ENCODE measurements at places on chromosomes 1 and 21.
A peak's percentile ranks its signal among the peaks of the same experiment; 100 is the strongest.

DNA sequence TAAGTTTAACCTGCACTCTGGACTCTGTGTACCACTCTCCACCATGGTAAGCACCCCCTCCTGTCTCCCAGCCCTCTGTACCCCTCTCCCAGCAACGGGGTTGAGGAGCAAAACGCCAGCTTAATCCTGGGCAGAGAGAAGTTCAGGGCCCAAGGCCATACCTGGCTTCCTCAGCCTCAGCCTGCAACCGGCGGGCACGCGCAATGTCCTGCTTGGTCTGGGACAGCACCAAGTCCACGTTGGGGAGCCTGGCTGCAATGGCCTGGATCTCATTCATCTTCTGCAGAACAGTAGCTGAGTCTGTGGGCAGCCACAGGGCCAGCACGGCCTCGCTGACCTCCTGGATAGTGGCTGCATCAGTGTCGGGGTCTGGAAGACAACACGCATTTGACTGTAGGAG, 33.9 kb downstream of the LAMB3 start:
- DNase-seq, result no peak

- DNase-seq, result no peak
Measured at GRCh38 chr21:25457411-25457810, 149.9 kb downstream of the MRPL39 start.

- DNase-seq, result no peak
Measured at GRCh38 chr1:109475261-109475660, 8.4 kb upstream of the ATXN7L2 start.

- no peak for DNase-seq
Measured at GRCh38 chr1:208747979-208748378, 503.8 kb upstream of the PLXNA2 start.

GRCh38 chr1:87497380-87498203, 168.9 kb downstream of the LMO4 start:
- no peak for DNase-seq

DNA sequence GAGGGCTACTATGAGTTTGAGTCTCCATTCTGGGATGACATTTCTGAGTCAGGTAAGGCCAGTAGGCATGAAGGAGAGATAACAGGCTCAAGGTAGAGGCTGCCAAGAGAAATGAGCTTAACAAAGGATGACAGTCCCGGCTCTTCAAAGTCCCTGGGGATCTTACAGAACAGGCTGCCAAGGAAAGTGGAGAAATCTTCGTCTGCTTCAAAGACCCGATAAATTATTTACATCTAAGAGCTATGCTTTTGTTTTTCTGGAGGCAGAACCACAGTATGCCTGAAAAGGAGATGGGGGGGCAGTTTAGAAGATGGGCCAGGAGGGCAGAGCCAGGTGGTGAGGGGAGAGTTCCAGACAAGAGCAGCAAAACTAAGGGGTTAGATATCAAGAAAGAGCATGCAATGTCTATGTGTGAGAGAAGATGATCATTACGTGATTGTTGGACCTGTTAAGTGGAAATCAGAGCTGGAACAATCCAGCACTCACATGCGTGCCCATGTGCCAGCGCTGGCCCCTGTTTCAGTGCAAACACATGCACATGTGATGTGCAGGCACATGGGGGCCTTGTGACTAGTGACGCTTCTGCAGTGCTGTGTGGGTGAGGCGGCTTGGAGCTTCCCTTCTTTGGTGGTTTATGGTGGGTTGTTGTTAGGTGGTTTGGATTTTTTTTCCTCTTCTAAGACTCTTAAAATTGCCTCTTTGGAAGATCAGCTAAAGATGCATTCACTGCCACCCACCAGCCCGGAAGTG, 25.7 kb downstream of the CAMK1G start:
- no peak for DNase-seq

- DNase-seq, result no peak
Measured at GRCh38 chr1:7786795-7787194, 2.7 kb downstream of the PER3 start.

GRCh38 chr1:234722904-234723720, 113.1 kb upstream of the IRF2BP2 start:
- DNase-seq, result no peak

DNA sequence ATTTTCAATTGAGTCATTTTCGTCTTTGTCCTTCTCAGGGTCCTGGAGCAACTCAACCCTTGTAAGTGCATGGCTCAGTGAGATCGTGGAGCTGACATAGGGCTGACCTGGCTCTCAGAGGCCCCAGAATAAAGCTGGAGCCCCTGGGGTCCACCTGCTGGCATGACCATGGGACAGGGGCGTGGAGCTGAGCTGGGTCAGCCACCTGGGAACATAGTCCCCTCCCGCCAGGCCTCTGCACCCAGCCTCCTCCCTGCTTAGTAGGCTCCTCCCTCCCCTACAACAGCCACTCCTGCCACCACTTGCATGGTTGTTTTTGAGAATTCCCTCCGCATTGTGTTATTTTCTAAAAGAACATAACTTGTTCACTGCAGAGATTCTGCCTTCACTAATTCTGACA, 3.1 kb upstream of the RIPK4 start:
- DNase-seq, result no peak

DNA sequence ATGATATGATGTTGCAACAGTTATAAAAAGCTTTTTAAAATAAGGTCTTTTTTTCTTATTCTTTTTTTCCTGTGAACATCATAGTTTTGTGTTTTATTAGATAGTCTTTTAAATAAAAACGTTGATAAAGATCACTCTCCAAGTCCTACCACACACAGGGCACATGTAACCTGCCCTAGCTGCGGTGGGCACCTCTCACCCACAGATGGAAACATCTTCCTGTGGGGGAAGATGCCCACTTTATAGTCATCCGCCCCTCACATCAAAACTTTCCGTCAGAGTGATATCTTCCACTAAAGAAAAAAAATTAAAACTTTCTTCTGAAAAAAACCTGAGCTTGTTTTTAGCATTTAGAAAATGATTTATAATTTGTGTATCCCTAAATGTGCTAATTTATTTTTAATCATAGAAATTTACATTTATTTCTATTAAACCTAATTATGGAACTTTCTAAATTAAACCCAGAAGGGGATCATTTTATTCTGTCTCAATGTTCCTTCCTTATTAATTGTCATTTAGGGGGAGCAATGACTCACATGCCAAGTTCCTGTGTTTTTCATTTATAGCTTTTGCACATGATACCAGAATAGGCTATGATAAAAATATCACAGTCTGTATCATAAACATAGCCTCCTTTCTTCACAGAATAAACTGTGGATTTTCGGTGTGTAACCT, 24.7 kb downstream of the TNFRSF9 start:
- DNase-seq, result no peak

DNA sequence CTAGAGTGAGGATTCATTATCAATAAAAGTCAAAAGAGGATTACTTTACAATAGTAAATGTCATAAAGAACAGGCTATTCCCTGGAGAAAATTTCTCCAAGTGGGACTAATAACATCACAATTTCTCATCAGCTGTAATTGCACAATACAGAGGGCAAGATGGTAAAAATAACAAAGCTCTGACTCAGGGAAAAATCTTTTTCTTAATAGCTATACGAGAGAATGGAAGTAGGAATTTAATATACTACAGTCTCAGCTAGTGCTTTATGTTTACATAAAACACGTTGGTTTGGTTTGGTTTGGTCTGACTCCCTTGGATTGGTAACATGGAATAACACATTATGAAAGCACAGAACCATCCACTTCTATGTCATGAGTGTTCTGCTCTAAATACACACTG, 397.6 kb downstream of the LRRIQ3 start:
- DNase-seq, result no peak

DNA sequence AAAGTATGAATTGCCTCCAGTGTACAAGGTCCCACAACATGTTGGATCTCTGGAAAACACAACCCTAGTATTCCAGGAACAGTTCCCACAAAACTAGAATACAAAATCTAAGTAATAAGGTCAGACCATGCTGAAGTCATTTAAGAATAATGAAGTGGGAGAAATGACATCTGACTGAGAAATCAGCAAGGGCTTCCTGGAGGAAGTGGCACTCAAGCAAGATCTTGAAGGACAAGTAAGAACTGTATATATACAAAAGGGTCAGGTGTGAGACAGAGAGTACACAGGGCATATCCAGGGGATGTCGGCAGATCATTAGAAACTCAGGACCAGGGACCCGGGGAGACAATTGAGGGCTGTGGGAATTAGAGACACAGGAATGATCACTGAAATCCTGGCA, 18.7 kb downstream of the MIS18A start:
- DNase-seq, result no peak

DNA sequence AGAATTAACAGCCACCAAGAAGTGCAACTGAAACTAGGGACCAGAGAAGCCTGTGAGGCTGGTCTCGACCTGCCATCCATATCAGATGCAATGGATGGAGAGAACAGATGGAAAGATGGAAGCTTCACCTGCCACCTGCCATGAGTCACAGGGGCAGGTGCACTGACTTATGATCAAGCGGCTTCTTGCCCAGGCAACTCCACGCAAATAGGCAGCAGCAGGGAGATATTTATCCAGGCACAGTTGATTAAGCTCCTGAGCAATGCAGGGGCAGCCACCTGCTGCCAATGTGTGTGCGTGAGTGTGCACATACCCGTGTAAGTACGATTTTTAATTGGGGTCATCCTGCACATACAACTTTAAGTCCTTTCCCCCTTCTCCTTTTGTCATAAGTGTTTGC, 174.2 kb downstream of the PTPRU start:
- DNase-seq, result no peak

GRCh38 chr1:53197291-53198200, 922 bp downstream of the CPT2 start:
- DNase-seq, result no peak

GRCh38 chr1:32639489-32640075, 10.8 kb downstream of the ZBTB8OS start:
- DNase-seq, result no peak

DNA sequence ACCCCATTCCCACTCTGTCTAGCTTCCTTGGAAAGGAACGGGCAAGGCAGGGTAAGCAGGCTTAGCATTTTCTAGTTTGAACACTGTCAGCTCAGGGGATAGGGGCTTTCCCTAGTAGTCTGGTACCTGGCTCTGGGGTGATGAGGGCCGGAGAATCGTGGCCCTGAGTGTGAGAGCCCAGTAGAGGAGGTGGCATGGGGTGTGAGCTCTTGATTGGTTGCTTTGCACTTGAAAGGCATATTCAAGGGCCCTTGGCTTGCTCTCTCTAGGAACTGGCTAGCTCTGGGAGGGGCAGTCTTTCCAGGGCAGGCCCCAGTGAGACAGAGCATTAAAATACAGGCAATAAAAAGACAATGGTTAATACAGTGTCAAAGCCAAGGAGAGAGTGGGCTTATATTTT, 10.8 kb upstream of the EXTL1 start:
- DNase-seq, result no peak

- DNase-seq, result no peak
Measured at GRCh38 chr1:160428655-160429054, 28.3 kb downstream of the VANGL2 start.

DNA sequence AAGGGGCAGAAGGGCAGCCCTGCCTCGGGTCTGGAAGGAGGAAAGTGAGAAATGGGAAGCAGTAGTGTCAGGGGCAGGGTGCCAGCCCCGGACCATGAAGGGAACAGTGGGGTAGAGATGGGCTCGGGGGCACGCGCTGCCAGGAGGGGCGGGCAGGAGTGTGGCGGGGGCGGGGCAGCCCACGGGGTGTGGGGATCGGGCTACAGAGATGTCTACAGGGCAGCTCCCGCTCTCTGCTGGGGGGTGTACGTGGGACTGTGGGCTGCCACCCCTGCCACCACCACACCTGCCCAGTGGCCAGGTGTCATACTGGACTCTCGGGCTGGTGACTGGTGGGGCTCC, 7.4 kb downstream of the ARHGEF16 start:
- DNase-seq, result no peak

DNA sequence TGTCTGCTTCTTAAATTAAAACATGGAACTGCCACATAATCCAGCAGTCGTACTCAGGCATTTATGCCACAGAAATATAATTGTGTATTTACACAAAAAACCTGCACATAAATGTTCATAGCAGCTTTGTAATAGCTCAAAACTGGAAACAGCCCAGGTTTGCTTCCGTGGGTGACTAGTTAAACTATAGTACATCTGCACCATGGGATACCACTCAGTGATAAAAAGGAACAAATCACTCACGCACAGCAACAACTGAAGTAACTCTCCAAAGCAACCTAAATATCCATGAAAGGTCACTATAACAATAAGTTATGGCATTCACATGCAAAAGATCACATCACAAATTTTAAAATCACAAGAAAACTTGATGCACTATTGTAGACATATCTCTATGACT, 64.4 kb downstream of the KCNT2 start:
- DNase-seq, result no peak

DNA sequence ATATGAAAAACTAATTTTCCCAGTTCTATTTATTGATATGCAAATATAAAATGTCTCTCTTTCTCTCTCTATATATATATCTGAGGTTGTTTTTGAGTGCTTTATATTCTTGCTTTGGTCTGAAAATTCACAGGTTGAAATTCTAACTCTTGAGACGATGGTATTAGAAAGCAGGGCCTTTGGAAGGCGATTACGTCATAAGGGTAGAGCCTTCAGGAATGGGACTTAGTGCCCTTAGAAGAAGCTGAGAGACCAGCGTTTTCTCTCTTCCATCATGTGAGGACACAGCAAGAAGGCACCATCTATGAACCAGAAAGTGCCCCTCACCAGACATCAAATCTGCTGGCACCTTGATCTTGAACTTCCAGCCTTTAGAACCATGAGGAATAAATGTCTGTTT, 57.4 kb upstream of the PAXBP1 start:
- no peak for DNase-seq

DNA sequence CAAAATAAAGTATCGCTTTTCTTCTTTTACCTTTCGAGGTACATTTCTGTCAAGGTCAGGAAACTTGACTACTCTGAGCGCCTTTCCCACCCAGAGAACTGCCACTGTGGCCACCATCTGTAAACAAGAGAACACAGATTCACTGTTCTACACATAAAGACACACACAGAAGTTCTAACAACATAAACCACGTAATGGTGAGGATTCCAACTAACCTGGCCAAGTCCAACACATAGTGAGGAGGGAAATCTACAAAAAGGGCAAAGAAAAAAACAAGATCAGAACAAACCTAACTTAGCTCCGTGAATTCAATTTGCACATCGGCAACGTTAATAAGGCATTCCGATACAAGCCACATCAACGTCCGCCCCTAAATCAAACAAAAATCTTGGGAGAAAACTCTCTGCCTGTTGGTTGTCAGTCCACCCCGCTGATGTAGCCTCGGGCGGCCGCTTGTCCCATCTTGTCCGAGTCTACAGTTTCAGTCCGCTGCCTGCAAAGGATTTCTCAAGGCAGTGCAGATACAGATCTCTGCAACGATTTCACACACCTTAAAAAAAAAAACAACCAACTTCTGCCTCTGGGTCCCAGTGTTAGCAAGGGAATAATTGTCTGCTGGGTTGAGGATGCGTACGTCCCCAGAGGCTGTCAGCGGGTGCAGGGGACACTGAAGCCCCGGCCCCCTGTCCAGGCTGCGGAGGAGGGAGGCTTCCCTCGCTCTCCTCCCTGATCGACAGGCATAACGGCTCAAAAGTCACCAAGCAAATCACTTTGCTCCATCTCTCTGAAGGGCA, 1.0 kb downstream of the SLC35D1 start:
- DNase-seq, result peak; percentile 13

DNA sequence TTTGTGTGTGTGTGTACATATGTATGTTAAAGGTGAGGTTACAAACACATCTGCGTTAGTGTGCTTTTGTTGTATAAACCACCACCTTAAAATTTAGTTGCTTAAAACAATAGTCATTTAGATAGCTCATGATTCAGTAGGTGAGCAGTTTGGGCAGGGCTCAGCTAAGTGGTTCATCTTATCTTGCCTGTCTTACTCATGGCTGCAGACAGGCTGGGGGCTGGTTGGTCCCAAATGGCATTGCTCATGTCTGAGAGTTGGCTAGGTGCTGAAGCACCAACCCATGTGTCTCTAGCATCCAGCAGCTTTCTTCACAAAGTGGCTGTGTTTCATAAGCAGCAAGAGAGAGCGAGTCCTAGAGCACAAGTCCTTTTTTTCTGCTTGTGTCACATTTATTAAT, 91.4 kb downstream of the MACF1 start:
- DNase-seq, result no peak

All from 8988T (cell line).